ENCODE measurements at places on chromosomes 12 and 14.

GRCh38 chr12:52086944-52087835, 7.7 kb downstream of the SMIM41 start:
- DNase-seq: no peak

GRCh38 chr12:58575256-58575655, 345.0 kb downstream of the LRIG3 start:
- DNase-seq: no peak

GRCh38 chr12:88318726-88319125, 176.6 kb downstream of the TMTC3 start:
- DNase-seq: no peak

- DNase-seq: no peak
Observed at GRCh38 chr14:50398189-50398580, 1.5 kb upstream of the CDKL1 start.

GRCh38 chr14:58863661-58864345, 226.0 kb downstream of the DACT1 start:
- no peak for DNase-seq

GRCh38 chr14:89215531-89215930, 201.5 kb downstream of the FOXN3 start:
- no peak for DNase-seq

- DNase-seq: peak; percentile 56
Observed at GRCh38 chr12:113154351-113154973, 4.9 kb downstream of the CFAP73 start.

DNA sequence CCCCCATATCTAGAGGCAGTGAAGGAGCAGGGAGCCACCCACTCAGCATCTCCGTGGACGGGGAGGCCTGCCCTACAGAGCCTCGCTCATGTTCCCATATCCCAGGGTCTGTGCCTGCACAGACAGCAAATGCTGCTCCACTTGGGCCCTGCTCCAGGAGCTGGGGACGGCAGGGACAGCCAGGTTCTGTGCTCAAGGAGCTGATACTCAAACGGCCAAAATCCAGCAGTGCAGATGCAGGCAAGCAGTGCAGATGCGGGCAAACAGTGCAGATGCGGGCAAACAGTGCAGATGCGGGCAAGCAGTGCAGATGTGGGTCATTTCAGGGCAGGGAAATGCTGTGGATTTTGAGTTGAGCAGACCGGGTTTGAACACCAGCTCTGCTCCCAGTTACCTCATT, 6.2 kb upstream of the SERPINA12 start:
- no peak for DNase-seq

DNA sequence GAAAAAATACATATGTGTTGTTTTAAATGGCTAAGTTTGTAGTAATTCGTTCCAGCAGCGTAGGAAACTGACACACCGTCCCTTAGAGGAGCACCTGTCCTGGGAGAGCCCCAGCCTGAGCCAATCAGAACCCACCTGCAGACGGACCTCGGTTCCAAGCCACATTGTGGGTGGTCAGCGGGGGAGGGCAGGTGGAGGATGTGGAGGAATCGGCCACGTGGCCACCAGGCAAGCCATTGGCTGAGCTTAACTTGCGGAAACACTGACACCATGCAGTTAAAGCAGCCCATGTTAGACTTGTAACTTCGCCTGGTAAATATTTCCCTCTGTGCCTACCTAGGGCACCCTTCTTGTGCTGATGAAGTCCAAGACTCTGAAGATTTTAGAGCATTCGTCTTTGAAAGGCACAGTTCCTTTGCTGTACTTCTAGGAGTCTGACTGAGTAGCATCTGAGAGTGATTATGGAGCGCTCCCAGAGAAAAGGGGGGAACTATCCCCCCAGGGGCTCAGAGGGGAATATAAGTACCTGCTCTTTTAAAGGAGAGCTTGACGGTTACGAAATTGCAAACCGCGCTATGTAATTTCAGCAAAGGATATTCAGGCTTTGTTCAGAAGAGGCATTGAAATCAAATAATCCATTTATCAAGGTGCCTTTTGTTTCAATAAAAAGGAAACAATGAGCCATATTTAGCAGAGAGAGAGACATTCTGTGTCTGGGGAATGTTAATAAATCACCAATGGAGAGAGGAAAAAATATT, 135.7 kb downstream of the TMEM132C start:
- no peak for DNase-seq

- DNase-seq: no peak
Observed at GRCh38 chr12:28800129-28800528, 348.9 kb upstream of the FAR2 start.

DNA sequence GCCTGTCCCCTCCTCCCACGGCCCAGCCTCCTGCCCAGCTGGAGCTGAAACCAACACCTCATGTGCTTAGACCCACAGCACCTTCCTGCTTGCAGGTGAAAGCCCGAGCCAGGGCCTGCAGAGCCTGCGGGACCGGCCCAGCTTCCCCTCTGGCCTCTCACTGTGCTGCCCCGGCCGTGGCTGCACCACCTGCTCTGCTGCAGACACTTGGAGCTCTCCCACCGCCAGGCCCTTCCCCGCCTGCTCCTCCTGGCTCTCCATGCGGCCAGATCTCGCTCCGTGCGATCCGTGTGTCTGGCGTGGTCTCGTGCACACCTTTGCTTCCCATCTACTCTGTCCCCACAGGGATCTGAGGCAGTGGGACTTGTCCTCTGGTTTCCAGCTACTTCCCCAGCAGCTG, 72.2 kb upstream of the FBRSL1 start:
- no peak for DNase-seq
